ENCODE measurements at places on chromosomes 6 and 20.

- no peak for DNase-seq
These were observed 8.4 kb upstream of the DYNLRB1 start for GRCh38 chr20:34507702-34508413.

- DNase-seq: no peak
These were observed 154.3 kb downstream of the PREX1 start for GRCh38 chr20:48673507-48673906.

DNA sequence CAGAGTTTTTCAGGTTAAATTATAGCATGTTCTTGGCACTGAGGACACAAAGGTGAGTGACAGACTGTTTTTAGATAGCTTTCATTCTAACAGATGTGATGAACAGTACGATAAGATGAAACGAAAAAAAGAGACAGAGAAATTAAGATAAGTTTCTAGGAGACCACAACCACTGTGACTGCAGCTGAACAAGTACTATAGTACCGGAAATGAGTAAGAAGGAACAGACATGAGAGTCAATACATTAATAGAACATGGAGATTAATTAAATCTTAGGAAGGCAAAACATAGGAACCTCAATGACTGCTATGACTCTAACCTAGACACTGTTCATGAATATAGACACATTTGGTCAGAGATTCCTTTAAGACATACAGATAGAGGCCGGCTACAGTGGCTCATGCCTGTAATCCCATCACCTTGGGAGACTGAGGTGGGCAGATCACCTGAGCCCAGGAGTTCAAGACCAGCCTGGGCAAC is 40.2 kb downstream of the HBS1L start:
- no peak for DNase-seq

DNA sequence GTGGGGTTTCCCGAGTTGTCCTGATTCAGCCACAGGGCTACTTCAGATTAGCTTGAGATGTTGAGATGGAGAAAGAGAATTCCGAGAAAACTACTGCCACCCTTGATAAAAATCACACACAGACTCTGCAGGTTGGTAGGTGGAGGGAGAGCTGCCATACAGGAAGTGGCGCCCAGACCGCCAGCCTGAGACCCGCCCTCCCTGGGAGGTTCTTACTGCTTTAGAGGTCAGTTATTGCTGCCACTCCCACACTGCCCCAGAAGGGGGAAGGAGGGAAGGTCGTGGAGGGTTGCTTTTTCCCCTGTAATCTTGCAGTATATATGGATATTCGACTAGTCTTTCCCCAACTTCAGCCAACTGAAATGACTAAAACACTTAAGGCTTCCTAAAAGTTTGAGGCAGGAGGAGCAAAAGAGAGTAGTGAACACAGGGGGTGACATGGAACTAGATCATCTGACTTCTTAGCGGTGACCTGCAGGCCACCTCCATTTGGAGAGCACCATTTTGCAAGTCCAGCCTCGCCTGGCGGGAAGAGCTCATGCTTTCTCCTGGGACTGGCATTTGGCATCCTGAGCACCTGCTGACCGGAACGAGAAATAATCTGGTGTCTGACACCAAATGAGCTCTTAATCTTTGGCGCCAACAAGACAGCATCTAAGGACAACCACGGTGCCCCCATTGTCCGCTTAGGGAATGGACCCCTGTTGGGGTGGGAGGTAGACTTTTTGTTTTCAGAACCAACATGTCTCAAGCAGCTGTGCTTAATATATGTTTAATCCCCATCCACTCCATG is 35.7 kb upstream of the SLC22A1 start:
- DNase-seq: no peak

GRCh38 chr6:98984121-98984520 is 36.4 kb upstream of the FBXL4 start:
- no peak for DNase-seq

DNA sequence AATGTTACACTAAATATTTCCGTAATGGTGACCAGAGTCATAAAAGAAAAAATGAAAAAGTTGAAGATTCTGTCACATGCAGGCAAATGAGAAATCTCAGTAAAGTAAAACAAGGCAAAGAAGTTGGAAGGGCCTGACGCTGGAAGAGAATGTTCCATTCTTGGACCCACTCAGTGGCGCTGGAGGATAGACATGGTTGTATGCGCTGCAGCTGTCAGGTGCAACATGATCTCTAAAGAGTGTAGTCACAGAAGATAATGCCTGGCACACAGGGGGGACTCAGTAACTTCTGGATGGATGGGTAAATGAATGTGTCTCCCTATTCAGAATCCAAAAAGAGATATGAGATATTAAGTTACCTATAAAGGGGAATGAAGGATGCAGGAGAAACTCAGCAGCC is 116.3 kb downstream of the FAXC start:
- no peak for DNase-seq

- no peak for DNase-seq
These were observed 15.9 kb upstream of the ITPR3 start for GRCh38 chr6:33604941-33605854.

DNA sequence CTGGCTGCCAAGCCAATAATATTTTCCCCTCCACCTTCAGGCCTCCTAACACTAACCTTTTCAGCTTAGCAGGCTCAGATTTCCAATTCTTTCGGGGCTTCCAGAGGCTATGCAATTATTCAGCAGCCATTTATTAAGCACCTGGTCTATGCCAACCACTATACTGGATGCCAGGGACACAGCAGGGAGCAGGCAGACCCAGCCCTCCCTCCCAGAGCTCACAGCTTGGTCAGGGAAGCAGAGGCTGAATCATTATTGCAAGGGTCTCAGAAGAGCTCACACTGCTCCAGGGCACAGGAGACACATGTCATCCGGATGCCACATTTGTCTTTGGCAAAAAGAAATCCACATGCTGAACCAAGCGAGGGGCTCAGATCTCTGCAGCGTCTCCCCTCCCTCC is 1.3 kb downstream of the BPIFB1 start:
- no peak for DNase-seq

DNA sequence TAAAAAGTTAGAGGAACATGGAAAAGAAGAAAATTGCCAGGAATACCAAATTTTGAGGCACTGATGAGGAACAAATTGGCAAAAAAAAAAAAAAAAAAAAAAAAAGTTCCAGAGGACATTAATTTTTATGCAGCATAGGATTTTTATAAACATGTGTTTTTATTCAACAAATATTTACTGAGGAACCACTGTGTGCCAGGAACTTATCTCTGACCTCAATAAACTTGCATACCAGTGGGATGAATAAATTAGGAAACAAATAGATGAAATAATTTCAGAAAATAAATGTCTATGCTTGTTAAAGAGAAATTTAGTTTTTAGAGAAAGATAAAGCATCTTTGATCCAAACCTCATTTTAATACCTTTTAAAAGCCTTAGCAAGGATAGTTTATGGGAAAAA is 175.1 kb downstream of the PDE10A start:
- no peak for DNase-seq

DNA sequence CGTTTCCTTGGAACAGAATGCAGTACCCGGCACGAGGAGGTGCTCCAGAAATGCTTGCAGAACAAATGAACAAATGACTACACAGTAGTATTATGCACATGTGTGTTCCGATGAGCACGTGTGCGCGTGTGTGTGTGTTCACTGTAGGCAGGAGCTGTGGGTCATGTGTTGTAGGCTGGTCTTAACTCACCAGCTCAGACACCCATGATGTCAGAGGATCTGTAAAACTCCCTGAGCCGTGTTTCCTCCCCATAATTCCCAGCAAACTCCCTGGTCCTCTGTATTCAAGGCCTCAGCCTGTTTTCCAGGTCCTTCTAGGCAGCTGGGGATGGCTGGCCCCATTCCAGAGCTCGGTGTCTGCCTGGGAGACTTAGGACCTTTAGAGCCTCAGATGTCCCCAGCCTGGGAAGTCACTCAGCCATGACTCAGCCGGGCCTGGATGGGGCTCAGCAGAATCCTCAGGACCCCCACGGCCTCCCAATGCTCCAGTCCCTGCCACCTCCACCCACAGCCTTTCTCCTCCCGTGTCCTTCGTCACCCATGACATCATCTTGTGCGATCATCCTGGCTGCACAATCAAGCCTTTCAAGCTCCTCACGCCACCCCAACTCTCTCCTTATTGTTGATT is 475.0 kb upstream of the SULF2 start:
- DNase-seq: no peak

GRCh38 chr6:1504465-1504864 is 105.2 kb upstream of the FOXC1 start:
- no peak for DNase-seq

GRCh38 chr20:38094373-38094891 is 60.9 kb downstream of the RPRD1B start:
- no peak for DNase-seq

GRCh38 chr6:3222506-3223038 is 4.9 kb downstream of the TUBB2B start:
- no peak for DNase-seq

DNA sequence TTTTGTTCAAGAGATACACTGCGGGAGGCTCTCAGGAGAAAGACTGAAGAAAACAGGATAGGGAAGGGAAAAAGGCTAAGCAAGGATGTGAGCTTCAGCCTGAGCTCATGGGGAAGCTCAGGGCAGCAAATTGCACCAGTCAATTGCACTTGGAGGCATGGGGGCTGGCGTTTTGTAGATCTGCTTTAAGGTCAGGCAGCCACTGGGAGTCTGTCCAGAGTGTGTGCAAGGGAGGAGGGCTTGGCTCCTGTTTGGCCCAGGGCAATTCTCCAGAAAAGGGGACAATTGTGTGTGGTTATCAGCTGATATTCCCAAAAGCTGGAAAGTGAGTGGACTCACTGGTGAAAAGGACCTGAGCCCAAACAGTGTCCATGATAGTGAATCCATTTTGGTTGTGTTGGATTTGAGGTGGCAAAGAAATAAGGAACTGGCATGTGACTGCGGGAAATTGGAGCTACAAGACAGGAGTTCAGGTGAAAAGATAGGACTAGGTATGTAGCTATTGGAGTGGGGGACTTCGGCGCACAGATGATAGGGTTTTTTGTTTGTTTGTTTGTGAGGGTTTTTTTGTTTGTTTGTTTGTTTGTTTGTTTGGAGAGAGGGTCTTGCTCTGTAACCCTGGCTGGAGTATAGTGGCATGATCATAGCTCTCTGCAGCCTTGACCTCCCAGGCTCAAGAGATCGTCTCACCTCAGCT is 22.3 kb upstream of the IER3 start:
- DNase-seq: no peak

DNA sequence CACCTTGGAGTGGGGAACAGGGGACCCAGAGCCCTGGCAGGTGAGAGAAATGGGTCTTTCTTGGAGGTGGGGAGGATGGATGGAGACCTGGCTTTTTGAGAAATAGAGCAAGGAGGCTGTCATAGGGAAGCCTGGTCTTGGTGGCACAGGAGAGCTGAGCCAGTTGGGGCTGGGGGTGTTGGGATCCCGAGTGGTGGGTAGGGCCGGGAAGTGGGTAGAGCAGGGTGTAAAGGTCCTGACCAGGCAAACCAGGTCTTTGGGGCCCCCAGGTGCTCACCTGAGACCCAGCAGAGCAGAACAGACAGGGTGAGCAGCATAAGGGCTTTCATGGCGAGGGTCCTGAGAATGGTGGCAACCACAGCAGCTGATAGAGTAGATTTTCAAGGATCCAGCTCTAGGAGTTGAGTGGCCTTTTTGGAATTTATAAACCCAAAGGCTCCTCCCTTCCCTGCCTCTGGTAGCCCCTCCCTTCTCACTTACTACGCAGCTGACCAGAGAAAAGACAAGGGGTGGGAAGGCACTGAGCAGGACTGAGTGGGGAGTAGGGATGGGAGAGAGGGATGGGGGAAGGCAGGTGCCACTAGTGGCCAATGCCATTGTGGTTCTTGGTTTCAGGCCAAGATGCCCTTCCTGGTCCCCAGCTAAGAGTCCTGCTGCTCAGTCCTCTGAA is at the start of gene LY6G6C:
Gene LY6G6C, minus strand, starts transcription at position 396 of the 670 bp plus-strand sequence. Its CDS starts 67 bp downstream, at position 329.
- DNase-seq: no peak

DNA sequence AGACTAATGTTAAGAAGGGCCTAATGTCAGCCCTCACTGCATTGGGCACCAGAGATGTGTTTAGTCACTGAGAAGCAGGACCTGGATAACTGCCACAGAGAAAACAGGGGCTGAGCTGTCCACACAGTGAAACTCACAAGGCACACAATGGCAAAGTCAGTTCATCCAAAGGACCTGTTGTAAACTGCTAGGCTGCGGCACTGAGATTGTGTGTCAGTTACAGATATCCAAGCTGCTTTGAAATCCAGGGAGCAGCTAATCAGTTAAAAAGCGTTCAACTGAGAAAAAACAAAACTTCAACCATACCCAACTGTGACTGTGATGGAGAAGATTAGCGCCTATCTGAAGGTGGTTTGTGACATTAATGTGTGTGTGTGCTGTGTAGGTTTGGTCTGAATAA is 27.8 kb upstream of the TMEM14A start:
- no peak for DNase-seq

- DNase-seq: no peak
These were observed 2.0 kb downstream of the MMP9 start for GRCh38 chr20:46010491-46011391.

- no peak for DNase-seq
These were observed 83.7 kb upstream of the RALY start for GRCh38 chr20:33910056-33910455.

DNA sequence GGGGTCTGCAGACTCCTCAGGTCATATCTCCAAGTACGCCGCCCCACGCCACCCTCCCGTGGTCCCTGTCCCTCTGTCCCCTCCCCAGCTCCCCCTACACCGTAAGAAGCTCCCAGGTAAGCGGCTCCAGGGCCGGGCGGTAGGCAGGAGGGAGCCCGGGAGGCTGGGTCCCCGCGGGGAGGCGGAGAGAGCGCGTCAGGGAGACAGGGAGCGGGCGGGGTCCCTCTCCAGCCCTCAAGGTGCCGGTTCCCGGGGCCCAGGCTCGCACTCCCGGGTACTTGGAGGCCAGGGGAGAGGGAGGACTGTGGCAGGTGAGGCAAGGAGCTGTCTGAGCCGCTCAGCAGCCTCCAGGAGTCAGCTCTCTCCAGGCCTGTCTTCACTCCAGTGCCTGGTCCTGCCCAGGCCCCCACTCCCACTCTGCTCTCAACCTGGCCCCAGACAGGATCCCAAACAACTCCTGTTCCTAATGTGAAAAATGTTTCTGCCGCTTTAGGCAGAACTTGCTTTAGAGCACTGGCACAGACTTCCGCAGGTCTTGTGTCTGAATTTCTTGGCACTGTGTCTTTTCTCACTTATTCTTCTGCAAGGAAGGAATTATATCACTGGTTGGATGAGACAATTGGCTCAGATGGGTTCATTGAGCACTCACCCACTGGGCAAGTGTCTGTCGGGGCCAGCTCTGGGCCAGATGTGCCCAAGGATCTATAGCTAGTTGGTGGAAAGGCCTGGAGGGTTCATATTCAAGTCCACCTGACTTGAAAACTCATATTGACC is 36.6 kb downstream of the HLA-G start:
- no peak for DNase-seq

GRCh38 chr20:2692036-2692885 is at the start of gene EBF4:
TSS of gene EBF4 (plus strand) at chr20:2692780. CDS start at chr20:2693646, 866 bp downstream.
- DNase-seq: no peak
